ENCODE measurements at places on chromosomes 6 and 20. TPM values are rescaled to one million over a fixed set of nuclear protein-coding genes. Genes with fewer than 3 reads are reported as not detected.

DNA sequence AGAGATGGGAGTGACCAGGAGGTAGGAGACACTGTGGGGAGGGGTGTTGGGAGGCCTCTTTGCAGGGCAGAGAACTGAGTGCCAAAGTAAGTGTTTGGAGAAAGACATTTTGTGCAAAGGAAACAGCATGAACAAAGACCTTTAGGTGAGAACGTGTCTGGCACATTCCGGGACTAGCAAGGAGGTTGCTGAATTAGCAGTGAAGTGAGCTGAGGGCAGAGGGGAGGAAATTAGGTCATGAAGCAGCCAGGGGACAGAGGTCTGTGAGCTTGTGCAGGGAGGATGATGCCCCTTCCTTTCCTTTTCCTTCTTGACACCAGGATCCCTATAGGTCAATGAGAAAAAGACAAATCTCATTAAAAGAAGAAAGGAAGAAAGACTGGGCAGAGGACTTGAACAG, 21.4 kb upstream of the AHCY start:
- DNase-seq, result no peak
- no peak overlapping the region for H3K27ac ChIP-seq
- H3K4me3 ChIP-seq, result no peak overlapping the region
- no peaks in the 10 kb centered on the region for H3K36me3 ChIP-seq

GRCh38 chr20:24972341-24972740, 20.2 kb downstream of the APMAP start:
- H3K36me3 ChIP-seq, result peaks cover 46% of the 10 kb centered on the region
- H3K27ac ChIP-seq, result no peak overlapping the region
- DNase-seq, result no peak
- H3K27me3 ChIP-seq, result no peaks in the 10 kb centered on the region

DNA sequence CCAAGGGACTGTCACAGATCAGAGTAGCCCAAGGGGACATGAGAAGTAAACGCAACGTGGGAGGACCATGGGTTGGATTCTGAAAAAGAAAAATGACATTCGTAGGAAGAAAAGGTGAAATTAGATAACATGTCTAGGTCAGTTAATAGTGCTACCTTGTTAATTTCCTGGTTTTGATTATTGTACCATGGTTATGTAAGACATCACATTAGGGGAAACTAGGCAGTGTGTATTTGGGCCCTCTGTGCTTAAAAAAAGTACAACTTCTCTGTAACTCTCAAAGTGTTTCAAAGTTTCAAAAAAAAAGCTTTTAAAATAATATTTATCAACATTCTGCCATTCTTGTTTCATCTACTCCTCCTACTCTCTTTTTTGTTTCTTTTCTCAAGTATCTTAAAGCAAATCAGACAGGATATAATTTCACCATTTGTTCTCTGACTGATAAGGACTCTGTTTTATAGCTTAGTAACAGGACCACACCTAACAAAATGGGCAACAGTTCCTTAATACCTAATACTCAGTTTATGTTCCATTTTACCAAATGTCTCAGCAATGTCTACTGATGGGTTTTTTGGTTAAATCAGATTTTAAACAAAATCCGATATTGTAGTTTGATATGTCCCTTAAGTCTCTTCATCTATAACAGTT, 97.1 kb upstream of the PLCB4 start:
- H3K27me3 ChIP-seq, result no peaks in the 10 kb centered on the region
- no peak overlapping the region for H3K4me3 ChIP-seq
- DNase-seq, result no peak
- no peaks in the 10 kb centered on the region for H3K4me1 ChIP-seq
- H3K27ac ChIP-seq, result no peak overlapping the region

Gene VWA7
- polyA plus RNA-seq, result 1.1 TPM

DNA sequence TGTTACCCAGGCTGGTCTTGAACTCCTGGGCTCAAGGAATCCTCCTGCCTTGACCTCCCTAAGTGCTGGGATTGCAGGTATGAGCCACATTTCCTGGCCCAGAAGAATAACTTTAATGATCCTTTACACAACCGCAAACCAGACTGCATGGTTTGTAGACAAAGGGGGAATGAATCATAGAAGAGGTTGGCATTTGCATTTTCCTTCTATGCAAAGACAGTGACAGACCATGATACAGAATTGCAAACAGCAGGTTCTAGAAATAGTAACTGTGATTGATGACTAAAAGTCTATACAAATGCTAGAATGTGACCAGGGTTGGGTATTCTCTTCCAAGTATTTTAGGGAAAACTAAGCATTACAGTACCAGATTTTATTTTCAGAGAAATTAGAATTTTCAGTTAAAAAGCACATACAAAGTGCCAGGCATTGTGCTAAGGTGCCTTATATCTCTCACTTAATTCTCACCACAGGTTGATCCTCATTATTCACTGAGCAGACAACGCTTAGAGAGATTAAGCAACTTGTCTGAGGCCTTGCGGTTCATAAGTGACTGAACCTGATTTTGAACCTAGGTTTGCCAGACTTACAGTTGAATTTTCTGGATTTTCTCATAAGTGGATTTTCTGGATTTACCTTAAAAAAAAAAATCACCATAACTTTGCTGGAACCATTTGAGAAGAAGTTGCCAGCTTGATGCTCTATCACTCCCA, 146.6 kb downstream of the ZFAND3 start:
- H3K27ac ChIP-seq, result no peak overlapping the region
- no peaks in the 10 kb centered on the region for H3K27me3 ChIP-seq
- peaks cover 8% of the 10 kb centered on the region for H3K4me1 ChIP-seq
- H3K4me3 ChIP-seq, result no peak overlapping the region

GRCh38 chr20:33539129-33539528, 49.2 kb downstream of the CBFA2T2 start:
- no peak for DNase-seq
- H3K4me3 ChIP-seq, result no peak overlapping the region
- no peaks in the 10 kb centered on the region for H3K36me3 ChIP-seq
- no peak overlapping the region for H3K27ac ChIP-seq
- no peaks in the 10 kb centered on the region for H3K4me1 ChIP-seq

DNA sequence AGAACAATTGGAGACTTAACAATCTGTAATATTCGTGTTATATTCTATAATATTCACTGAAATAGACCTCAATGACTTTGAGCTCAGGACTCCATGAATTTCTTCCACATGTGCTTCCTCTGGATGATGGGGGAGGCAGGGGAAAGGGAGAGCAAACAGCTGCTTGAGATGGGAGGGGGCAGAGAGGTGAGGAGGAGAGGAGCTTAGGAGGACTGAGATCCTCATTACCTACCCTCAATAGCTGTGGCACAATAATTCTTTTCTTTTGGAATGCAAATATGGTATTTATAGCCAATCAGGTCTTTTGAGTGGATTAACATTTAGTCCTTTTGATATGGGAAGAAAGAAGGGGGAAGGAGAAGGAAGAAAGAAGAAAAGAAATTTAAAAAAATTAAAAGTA, 64.1 kb upstream of the ZNF217 start:
- no peaks in the 10 kb centered on the region for H3K27me3 ChIP-seq
- no peak for DNase-seq
- peaks cover 32% of the 10 kb centered on the region for H3K4me1 ChIP-seq
- no peaks in the 10 kb centered on the region for H3K36me3 ChIP-seq

Gene HLA-DQB1
- 8.8 TPM for polyA plus RNA-seq

- H3K27ac ChIP-seq, result no peak overlapping the region
- peaks cover 22% of the 10 kb centered on the region for H3K4me1 ChIP-seq
- no peak overlapping the region for H3K4me3 ChIP-seq
- peaks cover 49% of the 10 kb centered on the region for H3K36me3 ChIP-seq
- H3K27me3 ChIP-seq, result no peaks in the 10 kb centered on the region
Measured at GRCh38 chr6:2838251-2838650, 3.4 kb downstream of the SERPINB1 start.

DNA sequence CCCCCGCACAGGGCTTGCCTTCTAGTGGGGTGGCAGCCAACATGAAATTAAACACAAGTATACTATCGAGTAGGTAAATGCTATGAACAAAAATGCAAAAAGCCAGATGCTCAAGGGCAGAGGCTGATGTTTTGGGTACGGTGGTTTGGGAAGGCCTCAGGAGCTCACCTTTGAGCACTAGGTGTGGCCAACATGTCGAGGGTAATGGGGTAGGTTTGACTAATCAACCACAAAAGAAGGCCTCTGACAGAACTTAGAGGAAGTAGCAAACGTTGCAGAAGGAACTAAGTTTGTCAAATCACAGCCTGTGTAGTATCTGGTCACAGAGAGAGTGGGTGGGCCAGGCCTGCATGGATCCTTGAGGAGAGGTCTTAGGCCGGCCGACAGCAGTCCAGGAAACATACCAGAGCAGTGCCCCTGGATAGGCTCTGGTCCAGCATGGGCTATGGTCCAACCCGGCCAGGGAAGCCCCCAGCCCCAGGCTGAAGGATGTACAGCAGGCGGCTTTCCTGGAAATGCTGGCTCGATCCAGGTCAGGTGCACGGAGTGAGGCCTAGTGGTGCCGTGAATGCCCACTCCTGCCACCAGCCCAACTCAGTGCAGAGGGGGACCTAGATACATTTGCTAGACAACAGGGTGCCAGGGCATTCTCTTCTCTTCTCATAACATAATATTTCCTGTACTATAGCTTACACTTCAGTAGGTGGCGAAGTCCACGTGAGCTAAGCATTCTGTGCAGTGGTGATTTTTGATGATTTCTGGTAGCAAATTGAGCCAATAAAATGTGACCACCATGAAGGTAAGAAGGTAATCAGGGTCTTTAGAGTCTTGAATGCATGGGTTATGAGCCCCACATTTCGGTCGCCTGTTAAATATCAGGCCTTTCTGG, 56.3 kb upstream of the CD93 start:
- H3K27ac ChIP-seq, result peak overlapping the region; percentile 49
- H3K36me3 ChIP-seq, result no peaks in the 10 kb centered on the region
- no peak for DNase-seq

DNA sequence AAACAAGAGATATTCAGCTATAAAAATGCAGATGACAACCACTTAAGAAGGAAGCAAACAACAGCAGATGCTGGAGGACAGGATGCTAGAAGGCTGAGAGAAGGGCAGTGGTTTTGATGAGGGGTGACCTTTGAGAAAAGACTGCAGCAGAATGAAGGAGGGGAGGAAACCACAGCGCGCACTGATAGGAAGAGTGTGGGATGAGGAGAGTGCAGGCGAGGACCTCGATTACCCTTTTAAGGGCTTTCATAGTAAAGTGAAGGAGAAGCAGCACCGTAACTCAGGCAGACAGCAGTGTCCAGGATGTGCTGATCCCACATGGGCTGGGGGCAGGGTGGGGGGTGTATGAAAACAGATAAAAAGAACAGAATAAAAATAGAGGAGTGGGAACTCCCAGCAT, 19.2 kb downstream of the ZBTB2 start:
- no peaks in the 10 kb centered on the region for H3K4me1 ChIP-seq
- H3K4me3 ChIP-seq, result no peak overlapping the region
- no peak for DNase-seq

GRCh38 chr6:34836451-34836850, 44.6 kb downstream of the BLTP3A start:
- no peaks in the 10 kb centered on the region for H3K36me3 ChIP-seq
- no peaks in the 10 kb centered on the region for H3K4me1 ChIP-seq
- no peak for DNase-seq
- H3K27ac ChIP-seq, result no peak overlapping the region

DNA sequence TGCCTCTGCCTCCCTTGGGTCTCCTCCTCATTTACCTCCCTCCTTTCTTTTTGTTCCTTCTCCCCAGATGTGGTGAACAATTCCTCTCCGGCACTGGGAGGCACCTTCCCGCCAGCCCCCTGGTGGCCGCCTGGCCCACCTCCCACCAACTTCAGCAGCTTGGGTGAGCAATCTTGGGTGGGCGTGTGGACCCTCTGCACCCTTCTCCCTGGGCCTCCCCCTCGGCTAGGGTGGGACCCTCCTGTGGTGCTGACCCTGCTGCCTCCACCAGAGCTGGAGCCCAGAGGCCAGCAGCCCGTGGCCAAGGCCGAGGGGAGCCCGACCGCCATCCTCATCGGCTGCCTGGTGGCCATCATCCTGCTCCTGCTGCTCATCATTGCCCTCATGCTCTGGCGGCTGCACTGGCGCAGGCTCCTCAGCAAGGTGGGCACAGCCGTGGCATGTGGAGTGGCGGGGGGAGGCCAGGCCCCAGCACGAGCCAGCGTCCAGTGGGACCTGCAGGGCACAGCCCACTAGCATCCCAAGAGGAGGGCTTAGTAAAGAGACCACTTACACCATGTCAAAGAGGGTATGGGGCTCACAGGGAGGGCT, 8.8 kb downstream of the DDR1 start:
- no peak overlapping the region for H3K4me3 ChIP-seq
- H3K4me1 ChIP-seq, result peaks cover 6% of the 10 kb centered on the region
- H3K36me3 ChIP-seq, result no peaks in the 10 kb centered on the region
- H3K27me3 ChIP-seq, result no peaks in the 10 kb centered on the region

DNA sequence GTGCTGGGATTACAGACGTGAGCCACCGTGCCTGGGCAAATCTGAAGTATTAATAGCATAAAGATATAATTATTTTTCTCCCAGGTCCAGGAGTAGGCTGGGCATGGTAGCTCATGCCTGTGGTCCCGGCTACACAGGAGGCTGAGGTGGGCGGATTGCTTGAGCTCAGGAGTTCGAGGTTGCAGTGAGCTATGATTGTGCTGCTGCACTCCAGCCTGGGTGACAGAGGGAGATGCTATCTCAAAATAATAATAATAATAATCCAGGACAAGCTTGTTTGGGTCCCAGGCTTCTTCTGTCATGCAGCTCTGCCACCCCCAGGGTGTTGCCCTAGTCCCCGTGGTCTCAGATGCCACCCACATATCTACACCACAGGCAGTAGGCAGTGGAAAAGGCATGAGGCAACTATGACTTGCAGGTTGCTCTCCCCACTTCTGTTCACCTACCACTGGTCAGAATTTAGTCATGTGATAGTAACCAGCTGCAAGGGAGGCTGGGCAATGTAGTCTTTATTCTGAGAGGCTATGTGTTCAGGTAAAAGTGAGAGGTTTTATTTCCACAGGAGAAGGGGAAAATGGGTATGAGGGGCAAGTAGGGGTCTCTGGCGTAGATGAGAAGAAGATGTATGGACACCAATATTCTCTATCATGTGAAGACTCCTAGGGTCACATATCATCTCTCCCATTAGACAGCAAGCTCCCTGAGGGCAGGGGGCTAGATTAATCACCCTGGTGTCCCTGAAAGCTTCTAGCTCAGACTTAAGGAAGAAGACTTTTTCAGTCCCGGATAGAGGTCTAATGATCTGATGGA, 25.7 kb downstream of the TCF15 start:
- no peak overlapping the region for H3K27ac ChIP-seq
- peaks cover 5% of the 10 kb centered on the region for H3K27me3 ChIP-seq
- H3K4me3 ChIP-seq, result no peak overlapping the region
- no peaks in the 10 kb centered on the region for H3K36me3 ChIP-seq

DNA sequence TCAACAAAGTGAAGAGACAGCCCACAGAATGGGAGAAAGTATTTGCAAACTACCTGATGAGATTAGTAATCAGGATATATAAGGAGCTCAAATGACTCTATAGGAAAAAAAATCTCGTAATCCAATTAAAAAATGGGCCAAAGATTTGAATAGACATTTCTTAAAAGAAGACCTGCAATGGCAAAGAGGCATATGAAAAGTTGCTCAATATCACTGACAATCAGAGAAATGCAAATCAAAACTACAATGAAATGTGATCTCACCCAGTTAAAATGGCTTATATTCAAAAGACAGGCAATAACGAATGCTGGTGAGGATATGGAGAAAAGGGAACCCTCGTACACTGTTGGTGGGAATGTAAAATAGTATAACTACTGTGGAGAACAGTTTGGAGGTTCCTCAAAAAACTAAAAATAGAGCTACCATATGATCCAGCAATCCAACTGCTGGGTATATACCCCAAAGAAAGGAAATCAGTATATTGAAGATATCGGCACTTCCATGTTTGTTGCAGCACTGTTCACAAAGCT, 65.0 kb downstream of the TOX2 start:
- H3K4me1 ChIP-seq, result peaks cover 9% of the 10 kb centered on the region
- H3K27ac ChIP-seq, result no peak overlapping the region
- H3K27me3 ChIP-seq, result no peaks in the 10 kb centered on the region
- no peak overlapping the region for H3K4me3 ChIP-seq
- H3K36me3 ChIP-seq, result no peaks in the 10 kb centered on the region
